Right kidney (tissue), 9 donors: ENCODE measurements at places on chromosomes 4 and X.

DNA sequence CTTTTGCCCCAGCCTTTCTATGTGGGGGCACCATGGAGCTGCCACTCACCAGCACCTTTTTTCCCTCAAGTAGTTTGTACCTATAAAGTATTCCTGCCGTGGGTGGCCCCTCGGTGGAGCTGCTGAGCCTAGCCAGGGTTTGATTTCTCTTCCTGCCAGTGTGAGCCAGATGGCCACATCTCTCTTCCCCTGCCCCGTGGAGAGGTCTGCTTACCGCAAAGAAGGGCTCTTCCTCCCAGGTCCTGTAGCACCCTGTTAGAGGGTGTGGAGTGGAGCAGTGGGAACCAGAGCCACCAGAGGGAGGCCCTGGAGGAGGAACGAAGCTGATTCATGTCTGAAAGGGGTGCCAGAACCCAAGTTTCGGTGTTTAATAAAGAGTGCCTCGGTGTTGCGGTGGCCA is 95.4 kb downstream of the PTTG2 start:
- DNase-seq: no peak

DNA sequence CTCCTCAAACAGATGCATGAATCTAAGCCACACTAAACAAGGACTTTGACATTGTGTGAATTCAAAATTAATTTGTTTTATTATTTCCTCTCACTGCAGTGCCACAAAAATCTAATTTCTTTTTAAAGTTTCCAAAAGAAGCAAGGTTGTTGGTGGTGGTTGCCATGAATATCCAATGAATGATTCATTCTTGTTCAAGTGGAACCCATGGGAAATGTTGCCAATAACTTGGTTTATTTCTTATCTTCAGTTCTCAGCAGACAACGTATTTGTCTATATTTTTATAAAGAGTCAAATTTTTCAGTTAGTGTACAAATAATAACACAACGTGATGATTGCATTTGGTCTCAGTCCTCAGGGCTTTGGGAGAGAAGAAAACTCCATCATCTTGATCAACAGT is 309.4 kb upstream of the NOCT start:
- DNase-seq: no peak

- DNase-seq: no peak
Observed at GRCh38 chr4:75025431-75025830, 92.5 kb downstream of the PARM1 start.

- DNase-seq: no peak
Observed at GRCh38 chrX:119802546-119802945, 11.1 kb upstream of the RPL39 start.

DNA sequence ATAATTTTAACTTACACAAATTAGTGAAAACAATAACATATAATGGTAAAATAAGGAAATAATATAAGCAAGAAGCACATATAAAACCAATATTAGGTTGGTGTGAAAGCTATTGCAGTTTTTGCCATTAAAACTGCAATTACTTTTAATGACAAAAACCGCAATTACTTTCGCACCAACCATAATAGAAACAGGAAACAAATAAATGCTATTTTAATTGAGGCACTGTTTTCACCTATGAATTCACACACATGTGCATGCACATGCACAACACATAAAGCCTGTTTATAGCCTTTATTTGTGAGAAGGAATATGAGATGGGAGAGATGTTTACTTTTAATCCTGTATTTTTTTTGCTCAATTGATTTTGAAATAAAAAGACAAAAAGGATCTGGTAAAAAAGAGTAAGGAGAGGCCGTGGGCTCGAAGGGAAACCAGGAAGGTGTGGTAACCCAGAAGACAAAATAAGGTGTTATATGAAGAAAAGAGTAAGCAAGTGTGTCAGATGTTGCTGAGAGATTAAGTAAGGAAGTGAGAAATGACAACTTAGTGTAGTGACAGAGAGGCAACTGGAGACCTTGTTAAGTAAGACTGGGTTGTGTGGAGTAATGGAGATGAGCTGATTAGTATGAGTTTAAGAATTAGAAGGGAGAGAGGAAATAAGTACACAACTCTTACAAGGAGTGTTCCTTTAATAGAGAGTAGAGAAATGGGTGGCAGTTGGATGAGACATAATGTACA is 69.0 kb downstream of the KLHL13 start:
- DNase-seq: no peak

DNA sequence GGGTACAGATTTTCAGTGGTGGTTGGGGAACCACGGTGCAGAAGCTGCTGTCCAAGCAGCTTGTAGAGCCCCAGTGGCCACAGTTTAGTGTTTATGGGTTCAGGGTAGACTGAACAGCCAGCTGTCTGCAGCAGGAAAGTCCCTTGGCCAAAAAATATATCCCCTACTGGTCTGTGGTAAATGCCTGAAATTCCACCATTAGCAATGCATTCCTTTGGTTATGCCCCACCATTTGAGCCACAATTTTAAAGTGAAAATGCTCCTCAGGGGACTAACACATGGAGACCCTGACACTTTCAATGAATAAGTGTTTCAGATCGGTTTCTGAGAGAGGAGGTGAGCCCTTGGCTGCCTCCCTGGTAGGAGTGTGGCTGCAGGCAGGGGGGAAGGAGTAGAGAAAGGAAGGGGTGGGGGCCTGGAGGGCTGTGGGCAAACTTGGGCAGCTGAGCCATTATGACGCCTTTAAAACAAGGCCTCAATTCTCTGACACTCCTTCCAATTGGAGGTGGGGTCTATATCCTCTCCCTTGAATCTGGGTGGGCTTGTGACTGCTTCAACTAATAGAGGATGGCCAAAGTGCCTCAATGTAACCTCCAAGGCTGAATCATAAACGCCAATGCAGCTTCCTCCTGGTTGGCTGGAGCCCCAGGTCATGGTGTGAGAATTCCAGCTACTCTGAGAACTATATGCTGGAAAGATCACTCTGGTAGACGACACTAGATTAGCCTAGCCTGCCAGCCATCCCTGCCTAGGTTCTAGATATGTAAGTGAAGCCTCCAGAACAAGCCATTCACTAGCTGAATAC is 75.8 kb upstream of the ATP6AP2 start:
- no peak for DNase-seq

DNA sequence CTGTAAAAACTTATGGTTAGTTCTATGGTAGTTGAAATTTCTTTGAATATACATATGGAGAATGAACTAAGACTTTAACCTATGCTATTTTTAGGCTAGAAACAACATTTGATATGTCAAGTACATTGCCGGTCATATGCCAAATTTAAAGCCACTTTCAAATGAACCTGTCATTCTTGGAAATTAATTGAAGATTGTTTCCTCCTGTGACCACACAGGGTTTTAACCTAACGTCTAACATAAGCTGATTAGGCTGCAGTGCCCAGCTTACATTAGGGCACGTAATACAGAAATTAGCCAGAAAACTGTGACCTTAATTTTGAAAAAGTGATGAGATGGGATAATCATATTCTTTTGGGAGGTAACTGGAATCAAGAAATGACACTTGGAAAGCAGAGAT is 645.9 kb downstream of the FSTL5 start:
- DNase-seq: no peak

GRCh38 chr4:86441175-86441936 is 81.5 kb upstream of the MAPK10 start:
- DNase-seq: no peak

GRCh38 chr4:143743591-143743990 is 43.1 kb upstream of the FREM3 start:
- no peak for DNase-seq

- DNase-seq: no peak
Observed at GRCh38 chrX:131910586-131910985, 112.5 kb upstream of the STK26 start.

- DNase-seq: no peak
Observed at GRCh38 chrX:41029332-41029731, 55.9 kb upstream of the USP9X start.

DNA sequence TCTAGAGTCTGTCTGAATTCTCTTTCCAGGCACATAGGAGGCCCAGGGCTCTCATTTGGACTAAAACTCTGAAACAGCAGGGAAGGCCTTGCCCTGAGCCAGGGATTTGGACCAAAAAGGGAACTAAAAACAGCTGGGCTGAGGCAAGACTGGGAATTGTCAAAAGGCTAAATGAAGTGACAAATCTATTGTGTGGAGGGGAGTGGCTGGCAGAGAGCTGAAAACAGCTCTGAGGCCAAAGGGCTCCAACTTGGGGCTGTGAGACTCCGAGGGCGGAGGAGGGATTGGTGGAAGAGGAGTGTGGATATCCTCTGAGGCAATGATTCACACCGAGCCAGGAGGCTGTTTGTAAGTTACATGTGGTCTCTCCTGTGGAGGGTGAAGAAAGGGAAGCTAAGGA is 63.2 kb downstream of the PHEX start:
- no peak for DNase-seq

GRCh38 chr4:76200771-76201231 is 12.8 kb downstream of the SCARB2 start:
- no peak for DNase-seq

DNA sequence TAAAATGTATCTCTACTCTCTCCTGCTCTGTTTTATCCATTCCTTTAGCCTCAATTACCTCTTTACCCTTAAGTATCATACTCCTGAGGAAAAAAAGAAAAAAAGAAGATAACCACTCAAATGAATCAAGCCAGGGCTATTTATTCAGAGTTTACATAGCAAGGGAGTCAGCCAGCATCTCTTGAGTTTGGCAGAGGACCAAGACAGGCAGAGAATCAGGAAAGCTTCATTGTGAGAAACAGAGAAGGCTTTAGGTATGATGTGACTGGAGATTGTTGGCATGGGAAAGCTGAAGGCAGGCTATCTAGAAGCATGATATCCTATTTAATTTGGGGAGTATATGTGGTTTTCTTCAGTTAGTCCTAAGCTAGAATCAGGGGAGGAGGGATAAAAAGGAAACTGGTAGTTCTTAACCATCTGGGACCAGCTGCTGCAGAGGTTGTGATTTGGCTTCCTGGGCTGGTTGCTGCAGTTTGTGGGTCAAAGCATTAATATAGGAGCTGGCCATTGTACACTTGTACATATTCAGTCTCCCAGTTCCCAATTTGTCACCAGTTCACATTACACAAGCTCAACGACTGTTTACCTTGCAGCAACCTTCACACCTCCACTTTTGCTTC is 11.2 kb downstream of the APELA start:
- DNase-seq: no peak

DNA sequence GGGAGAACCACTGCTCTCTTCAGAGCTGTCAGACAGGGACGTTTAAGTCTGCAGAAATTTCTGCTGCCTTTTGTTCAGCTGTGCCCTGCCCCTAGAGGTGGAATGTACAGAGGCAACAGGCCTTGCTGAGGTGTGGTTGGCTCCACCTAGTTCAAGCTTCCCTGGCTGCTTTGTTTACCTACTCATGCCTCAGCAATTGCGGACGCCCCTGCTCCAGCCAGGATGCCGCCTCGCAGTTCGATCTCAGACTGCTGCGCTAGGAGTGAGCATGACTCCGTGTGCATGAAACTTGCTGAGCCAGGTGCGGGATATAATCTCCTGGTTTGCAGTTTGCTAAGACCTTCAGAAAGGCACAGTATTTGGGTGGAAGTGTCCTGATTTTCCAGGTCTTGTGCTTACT is 70.9 kb downstream of the MAGEB5 start:
- no peak for DNase-seq

DNA sequence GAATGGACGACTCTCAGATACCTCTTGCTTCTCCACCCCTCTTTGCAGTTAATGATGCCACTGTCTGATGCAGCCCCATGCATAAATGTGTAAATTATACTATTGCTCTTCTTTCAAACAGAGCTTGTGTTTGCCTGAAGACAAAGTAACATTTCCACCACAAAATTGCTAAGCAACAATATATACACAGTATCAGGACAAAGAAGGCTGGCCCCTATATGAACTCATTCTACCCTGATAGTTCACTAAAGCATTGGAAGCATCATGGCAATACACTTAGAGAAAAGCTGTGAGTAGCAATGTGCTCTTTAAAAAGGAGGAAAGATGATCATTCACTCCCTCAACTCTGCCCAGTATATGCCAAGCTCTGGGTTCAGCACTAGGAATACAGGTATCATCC is 427.0 kb upstream of the CPEB2 start:
- DNase-seq: no peak

DNA sequence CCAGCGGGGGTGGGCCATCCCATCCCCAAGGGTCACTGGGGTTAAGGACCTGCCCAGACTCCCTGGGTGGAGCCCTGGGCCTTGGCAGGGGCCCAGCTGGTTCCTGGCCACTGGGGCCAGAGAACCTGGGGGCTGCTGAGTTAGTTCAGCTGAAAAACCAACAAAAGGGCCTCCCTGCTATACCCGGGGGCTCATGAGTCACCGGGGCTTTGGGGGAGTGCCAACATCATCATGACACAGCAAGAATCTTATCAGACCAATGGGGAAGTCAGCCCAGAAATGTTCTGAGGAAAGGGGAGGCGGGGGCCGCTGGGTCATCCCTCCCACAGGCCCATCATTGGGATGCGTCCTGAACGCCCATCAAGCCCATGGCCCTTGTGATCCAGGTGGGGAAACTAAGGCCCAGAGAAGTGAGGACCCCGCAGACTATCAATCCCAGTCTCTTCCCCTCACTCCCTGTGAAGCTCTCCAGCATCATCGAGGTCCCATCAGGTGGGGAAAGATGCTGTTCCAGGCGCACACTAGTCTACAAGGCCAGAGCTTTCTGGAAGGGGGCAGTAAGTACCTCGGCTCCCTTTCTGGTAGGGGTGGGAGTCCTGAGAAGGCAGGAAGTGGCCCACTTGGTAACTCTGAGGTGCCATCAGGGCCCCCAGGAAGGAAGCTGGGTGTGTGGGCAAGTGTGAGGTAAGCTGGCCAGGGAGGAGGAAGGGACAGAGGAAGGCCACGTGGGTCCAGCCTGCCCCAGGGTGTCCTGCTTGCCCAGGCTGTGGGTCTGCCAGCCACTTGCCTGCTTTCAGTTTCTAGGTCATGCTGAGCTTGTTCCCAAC is 4.5 kb downstream of the G6PD start:
- no peak for DNase-seq

- no peak for DNase-seq
Observed at GRCh38 chrX:96906741-96907140, 23.0 kb downstream of the RPA4 start.

GRCh38 chr4:3114377-3114776 is 39.9 kb downstream of the HTT start:
- DNase-seq: no peak

DNA sequence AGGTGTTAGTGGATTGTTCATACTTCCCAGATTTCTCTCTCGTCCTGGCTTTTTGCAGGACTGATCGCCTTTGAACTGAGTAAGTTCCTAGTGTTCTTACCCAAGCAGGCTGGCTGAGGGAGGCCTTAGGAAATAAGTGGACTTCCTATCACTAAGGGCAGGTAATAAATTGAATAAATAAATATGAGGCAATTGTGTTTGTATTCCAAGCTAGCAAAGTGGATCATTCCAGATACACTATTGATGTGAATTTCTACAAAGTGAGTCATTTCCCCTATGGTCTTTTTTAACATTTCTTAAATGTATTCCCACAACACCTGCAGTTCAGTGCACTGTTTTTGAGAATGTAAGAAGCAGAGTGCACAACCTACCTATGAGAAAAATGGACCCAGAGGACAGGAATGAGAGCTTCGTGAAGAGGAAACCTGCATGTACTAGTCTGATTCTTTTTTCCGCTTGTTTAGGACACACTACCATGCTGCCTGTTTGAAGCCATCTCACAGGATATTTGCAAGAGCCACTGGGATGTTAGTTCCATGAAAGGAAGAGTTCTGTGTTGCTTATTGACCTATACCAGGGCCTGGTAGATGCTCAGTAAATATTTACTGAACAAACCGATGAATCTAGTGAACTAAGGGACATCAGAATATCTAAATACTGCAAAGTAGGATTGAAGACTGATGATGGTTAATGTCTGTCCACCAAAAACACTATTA is 29.0 kb upstream of the SMAD1 start:
- no peak for DNase-seq
